ENCODE measurements at places on chromosomes 11 and 22.

DNA sequence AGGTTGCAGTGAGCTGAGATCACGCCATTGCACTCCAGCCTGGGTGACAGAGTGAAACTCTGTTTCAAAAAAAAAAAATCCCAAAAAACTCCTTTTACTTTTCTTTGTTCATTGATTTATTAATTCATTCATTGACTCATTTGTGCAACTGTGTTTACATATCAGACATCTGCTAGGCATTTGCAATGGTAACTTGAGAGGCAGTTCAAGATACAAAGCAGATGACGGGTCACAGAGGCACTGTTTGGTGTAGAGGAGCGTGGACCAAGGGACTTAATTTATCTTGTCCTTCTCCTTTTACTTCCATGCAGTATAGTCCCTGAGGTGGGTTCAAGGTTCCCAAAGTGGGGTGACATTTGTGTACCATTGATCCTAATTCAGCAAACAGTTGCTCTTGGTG is 71.4 kb downstream of the KIAA1671 start:
- DNase-seq = no peak

GRCh38 chr22:25735650-25736049 is 6.3 kb upstream of the MYO18B start:
- no peak for DNase-seq

GRCh38 chr22:31495343-31495742 is 993 bp upstream of the SFI1 start:
- no peak for DNase-seq

- DNase-seq = no peak
Observed at GRCh38 chr22:45112136-45112879, 51.4 kb upstream of the NUP50 start.

GRCh38 chr11:24848857-24849256 is 352.0 kb downstream of the LUZP2 start:
- DNase-seq = no peak

GRCh38 chr11:3193373-3194015 is 25.1 kb downstream of the MRGPRG start:
- DNase-seq = no peak

GRCh38 chr11:57416436-57416835 is 10.5 kb downstream of the SLC43A3 start:
- DNase-seq = no peak

DNA sequence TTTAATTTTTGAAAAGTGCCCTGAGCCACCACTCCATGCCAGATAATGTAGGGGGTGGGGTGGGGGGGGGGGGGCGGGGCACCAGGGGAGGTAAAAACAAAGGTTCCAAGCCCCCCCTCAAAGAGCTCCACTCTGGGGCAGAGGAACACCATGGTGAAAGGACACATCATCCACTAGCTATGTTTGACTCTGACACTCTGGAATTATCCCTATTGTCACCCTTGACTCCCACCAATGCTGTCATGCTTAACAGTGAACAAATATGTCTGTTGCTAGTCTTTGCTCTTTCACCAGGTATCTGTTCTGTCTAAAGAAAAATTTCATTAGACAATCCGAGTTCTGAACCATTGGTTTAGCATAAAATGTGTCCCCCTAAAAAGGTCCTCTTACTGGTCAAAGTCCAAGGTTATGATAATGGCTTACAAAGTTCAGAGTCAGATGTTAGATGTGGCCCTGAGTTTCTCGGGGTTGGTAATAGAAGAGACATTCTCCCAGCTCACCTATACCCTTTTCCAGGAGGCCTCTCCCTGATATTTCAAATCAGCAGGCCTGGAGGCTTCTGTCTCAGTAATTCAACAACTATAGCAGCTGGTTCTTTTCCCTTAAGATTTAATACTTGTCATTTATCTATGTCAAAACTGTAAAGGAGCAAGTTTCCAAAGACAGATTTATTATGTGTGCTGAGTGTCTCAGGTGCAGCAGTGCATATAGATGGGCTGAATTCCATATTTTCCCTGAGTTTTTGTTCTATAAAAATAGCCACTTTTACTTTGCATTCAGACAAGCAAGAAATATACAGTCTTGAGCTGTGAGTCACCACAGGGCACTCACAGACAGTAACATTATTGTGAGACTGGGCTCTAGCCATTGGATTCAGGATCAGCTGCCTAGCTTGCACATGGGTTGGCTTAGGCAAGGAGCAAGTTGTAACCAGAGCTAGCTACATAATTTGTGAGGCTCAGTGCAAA is 174.1 kb downstream of the CSNK2A3 start:
- no peak for DNase-seq

- no peak for DNase-seq
Observed at GRCh38 chr22:31055117-31055634, 25.9 kb upstream of the SMTN start.

GRCh38 chr11:119026970-119027369 is 3.7 kb downstream of the SLC37A4 start:
- DNase-seq = no peak

GRCh38 chr11:18692941-18693760 is 5.4 kb upstream of the TMEM86A start:
- DNase-seq = no peak

DNA sequence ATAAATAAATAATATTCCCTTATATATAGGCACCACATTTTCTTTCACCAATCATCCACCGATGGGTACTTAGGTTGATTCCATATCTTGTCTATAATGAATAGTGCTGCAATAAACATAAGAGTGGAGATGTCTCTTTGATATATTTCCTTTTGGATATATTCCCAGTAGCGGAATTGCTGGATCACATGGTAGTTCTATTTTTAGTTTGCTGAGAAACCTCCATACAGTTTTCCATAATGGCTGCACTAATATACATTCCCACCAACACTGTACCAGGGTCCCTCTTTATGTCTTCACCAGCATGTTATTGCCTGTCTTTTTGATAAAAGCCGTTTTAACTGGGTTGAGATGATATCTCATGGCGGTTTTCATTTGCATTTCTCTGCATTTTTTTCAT is 23.6 kb downstream of the PAMR1 start:
- no peak for DNase-seq

- DNase-seq = no peak
Observed at GRCh38 chr22:26847046-26847445, 189.7 kb downstream of the MIAT start.

DNA sequence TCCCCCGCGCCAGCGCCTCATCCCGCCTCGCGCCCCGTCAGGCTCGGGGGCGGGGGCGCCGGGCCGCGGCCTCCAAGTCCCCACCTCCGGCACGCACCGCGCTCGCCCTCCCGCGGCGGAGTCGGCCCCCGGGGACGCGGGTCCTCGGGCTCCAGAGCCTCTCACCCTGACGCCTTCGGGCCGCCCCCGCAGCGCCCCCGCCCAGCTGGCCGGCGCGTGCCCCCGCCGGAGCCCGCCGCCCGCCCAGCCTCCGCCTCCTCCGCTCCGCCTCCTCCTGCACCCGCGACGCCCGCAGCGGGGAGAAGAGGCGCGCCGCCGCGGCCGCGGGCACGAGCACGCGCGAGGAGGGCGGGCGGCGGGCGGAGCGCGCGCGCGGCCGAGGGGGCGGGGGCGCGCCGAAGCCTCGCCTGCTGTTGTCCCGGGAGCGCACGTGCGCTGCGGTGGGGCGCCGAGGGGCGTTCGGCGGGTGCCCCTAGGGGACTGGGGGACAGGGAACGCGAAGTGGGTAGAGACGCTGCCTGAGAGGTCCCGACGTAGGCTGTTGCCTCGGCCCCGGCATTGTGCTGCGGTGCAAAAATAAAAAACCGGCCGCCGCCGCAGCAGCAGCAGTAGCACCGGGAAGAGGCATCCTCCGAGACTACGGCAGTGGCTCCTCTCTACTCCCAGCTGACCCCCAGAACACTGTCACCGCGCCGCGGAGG is 87.4 kb upstream of the ARHGAP32 start:
- peak; percentile 54 for DNase-seq

DNA sequence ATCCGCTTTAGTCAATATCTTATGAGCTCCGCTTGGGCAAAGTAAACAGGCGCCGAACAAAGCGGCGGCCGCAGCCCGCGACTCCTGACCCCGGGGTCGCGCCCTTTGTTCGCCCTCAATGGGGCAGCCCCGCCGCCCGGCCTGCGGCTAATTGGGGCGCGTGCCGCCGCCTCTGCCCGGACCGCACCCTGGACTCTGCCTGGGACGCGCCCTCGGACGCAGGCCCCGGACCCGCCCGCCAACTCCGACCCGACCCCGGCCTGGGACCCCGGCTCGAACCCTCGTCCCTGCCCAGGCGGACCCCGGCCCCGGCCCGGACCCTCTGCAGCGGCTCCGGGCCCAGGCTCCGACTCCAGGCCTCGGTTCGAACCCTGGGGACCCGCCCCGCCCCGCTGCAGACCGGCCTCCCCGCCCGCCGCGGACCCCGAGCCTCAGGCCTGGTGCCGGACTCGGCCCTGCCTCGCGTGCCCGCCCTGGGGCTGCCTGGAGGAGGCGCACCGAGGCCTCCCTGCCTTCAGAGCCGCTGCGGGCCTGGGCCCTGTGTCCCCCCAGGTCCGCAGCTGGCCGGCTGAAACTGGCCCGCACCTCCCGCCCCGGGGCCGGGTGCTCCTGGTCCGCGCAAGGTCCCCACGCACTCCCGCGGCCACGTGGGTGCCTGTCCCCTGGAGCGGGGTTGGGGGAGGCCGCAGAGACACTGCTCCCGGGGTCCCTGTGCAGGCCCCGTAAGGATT is 84.7 kb upstream of the WNT7B start:
- DNase-seq = no peak

DNA sequence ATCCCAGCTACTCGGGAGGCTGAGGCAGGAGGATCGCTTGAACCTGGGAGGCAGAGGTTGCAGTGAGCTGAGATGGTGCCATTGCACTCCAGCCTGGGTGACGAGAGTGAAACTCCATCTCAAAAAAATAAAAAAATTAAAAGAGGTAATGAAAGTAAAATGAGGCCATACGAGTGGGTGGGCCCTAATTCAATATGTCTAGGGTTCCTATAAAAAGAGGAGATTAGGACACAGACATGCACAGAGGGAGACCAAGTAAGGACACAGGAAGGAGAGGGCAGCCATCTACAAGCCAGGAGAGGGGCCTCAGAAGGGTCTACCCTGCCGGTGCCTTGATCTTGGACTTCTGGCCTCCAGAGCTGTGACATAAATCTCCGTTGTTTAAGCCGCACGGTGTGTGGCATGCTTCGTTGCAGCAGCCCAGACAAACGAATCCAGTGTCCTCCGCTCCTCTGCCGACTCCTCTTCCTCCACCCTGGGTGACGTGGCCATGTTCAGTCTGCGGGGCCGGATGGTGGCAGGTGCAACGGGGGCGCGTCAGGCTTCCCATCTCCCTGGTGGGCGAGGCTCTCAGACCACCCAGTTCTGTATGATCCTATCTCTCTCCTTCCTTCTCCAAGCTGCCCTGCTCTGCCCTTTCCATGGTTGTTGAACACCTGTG is 51.6 kb upstream of the PARVG start:
- DNase-seq = no peak

GRCh38 chr11:61921446-61921845 is 4.1 kb upstream of the RAB3IL1 start:
- DNase-seq = no peak

GRCh38 chr11:68989936-68990606 is 9.3 kb upstream of the MRGPRD start:
- peak; percentile 76 for DNase-seq

- peak; percentile 28 for DNase-seq
Observed at GRCh38 chr11:132158696-132159095, 788.3 kb downstream of the NTM start.

GRCh38 chr11:111520560-111520959 is 6.0 kb downstream of the HOATZ start:
- no peak for DNase-seq

- DNase-seq = no peak
Observed at GRCh38 chr22:17797721-17798559, 23.7 kb upstream of the BID start.

DNA sequence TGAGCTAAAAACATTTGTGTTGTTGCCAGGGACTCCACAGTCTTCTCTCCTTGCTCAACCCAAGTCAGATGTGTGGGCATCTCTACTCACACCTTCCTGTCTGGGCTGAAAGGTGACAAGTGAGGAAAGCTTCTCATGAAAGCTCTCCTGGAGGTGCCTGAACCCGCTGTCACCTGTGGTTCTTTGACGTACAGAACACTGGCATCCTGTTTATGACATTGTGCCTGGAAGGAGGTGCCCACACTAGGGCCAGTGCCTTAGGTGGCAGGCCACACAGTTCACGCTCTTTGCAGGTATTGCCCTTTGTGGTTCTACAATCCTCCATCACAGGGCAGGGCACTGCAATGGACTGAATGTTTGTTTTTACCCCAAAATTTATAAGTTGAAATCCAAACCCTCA is 108.5 kb downstream of the CD44 start:
- no peak for DNase-seq

DNA sequence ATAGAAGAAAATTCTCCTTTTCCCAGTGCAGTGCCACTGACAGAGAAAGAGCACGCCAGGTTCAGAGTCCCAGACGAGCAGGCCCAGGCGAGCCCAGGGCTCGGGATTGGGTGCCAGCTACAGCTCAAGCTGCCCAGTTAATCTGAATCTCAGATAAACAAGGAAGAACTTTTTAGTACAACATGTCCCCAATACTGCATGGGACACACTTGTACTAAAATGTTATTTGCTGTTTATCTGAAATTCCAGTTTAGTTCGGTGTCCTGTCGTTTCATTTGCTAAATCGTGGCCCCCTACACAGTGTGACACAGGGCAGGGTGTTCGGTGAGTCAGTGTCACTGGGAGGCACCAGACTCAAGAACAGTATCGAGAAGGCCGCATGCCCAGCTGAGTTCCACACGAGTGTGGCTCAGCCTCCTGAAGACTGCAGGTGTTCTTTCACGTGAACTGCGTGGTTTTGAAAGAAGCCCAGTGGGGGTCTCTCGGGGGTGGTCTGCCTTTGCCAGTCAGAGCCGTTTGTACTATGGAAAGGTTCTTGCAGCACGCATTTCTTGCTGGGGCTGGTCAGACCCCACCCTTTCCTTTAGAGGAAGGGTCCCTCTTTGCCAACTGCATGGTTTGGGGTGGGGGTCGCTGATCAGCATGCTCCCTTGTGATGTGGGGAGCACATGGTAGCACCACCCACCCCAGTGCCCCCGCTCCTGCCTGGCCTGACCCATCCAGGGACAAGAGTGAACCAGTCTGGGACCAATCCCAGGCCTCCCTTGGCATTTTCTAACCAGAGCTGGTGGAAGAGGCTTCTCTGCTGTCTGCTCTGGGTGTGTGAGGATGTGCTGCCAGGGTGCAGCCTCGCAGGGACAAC is 115.6 kb upstream of the B3GAT1 start:
- no peak for DNase-seq
